ENCODE measurements at places on chromosomes 11 and 22. TPM values are rescaled to one million over a fixed set of nuclear protein-coding genes. Genes with fewer than 3 reads are reported as not detected.

NPTXR gene
- total RNA-seq: 6.3 TPM

PATE4 gene
- not detected for total RNA-seq

GAL3ST1 gene
- 0.31 TPM for total RNA-seq

PDE3B gene
- 47.2 TPM for total RNA-seq

C1QTNF5 gene
- total RNA-seq: not detected

HTR3A gene
- not detected for total RNA-seq

SCARF2 gene
- total RNA-seq: 0.50 TPM

BAIAP2L2 gene
- total RNA-seq: 0.58 TPM

CARD16 gene
- total RNA-seq: 8.0 TPM

LINC01488 gene
- not detected for total RNA-seq

RRM1 gene
- 198 TPM for total RNA-seq

HMOX1 gene
- total RNA-seq: 5.6 TPM

ACR gene
- total RNA-seq: not detected

TH gene
- not detected for total RNA-seq

ACER3 gene
- 19.1 TPM for total RNA-seq

TPBGL gene
- 0.09 TPM for total RNA-seq

VPREB1 gene
- total RNA-seq: not detected

PGA3 gene
- not detected for total RNA-seq

CDON gene
- total RNA-seq: 1.7 TPM

FDX1 gene
- total RNA-seq: 13.8 TPM

FAT3 gene
- not detected for total RNA-seq

TRIM49 gene
- not detected for total RNA-seq

OR52N4 gene
- total RNA-seq: 0.22 TPM

TEX54 gene
- total RNA-seq: 0.50 TPM

FANCF gene
- total RNA-seq: 14.8 TPM

RAPSN gene
- 0.29 TPM for total RNA-seq

SCGB2A2 gene
- not detected for total RNA-seq

GP1BB gene
- total RNA-seq: not detected

HSPB2 gene
- total RNA-seq: not detected

OR5P2 gene
- not detected for total RNA-seq

ACP2 gene
- 24.1 TPM for total RNA-seq

USP28 gene
- 18.7 TPM for total RNA-seq

All from CD8-positive, alpha-beta memory T cell (primary cell).